ENCODE measurements at places on chromosomes 1 and 21.

DNA sequence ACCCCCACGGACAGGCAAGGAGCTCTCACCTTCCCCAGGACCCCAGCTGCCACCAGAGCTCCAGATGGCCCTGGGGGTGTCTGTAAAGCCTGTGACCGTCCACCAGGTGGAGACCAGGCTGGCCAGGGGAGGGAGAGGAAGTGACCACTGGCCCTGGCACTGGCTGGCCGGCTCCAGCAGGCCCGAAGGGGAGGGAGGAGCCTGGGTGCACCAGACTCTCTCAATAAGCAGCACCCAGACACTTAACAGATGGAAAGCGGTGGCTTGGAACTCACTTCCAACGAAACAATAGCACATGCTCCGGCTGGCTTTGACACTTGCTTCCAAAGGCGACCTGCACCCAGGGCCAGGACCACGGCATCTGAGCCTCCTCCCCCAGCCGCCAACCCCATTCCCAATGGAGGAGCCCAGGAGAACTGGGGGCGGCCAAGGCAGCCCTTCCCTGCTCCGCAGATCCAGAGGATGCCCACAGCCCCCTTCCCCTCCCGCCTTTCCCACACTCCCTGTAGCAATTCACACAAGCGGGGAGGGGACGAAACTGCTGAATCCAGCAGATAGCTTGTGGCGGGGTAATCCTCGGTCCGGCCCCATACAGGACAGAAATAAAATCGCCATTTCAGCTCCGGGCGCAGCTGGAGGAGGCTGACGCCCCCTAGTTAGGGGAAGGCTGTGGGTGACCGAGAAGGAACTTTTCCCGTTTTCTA is 742 bp upstream of the PDE9A start:
- no peak for DNase-seq

DNA sequence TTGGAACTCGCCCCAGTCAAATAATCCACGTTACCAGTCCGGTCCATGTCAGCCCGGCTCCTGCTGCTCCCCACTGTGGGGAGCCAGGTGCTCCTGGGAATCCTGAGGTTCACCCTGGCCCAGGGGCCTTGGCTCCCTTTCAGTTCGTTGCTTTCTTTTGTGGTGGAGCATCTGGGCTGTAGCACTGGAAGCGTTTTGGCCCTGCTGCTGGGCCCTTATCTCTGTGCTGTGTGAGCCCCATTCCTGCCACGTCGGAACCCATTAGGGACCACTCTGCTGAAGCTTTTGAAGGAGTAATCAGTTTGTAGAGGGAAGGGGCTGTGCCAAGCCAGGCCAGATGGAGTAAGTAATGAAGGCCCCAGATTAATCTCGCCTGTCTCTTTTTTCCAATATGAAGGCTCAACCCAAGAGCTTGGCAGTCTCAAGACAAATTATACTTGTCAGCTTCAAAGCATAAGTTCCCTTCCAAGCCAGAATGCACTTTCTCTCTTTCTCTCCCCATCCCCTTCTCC is 82.3 kb downstream of the PGM1 start:
- no peak for DNase-seq

- peak; percentile 44 for DNase-seq
These were observed 10.1 kb upstream of the C1orf174 start for GRCh38 chr1:3910049-3910731.

- DNase-seq = no peak
These were observed 1.2 kb upstream of the RWDD3 start for GRCh38 chr1:95232646-95233318.

DNA sequence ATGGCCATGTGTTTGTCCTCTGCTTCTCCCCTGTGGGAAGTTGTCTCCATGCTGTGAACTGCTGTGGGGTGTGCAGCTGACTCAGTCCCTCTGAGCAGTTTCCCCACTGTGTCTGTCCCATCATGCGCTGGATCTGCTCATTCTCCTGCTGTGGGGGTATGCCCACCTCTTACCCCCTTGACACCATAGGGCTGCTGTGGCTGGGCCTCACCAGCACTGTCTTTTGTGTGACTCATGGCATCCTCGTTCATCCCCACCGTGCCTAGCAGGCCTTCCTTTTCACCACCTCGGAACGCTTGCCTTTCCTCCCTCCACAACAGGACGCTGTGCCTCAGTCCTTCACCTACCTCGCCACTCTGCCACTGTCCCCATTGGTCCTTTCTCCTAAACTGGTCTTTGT is 27.3 kb downstream of the VANGL2 start:
- DNase-seq = no peak

Measured in NCI-H1105 treated with DMSO at 0.1 percent for 48 hours (cell line).